ENCODE measurements at places on chromosomes 1 and 21.

- DNase-seq: no peak
These were observed 46.5 kb upstream of the LRRC52 start for GRCh38 chr1:165497069-165498013.

- no peak for DNase-seq
These were observed 4.4 kb upstream of the IGSF3 start for GRCh38 chr1:116671912-116672311.

DNA sequence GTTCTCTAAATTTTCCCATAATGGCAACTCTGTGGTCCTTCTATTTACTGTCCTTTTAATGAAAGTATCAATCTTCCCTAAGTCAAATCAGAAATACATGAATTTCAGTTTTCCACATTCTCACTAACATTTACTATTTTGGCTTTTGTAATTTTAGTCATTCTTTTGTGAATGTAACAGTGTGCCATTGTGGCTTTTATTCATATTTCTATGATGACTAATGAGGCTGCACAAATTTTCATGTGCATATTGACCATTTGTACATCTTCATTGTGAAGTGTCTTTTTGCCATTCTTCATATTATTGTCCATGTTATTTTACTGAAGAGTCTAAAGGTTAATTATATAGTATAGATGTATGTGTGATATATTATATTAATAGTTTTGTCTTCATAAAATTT is 431.0 kb upstream of the BRINP3 start:
- DNase-seq: peak; percentile 16

- DNase-seq: no peak
These were observed 116.1 kb downstream of the DMRTB1 start for GRCh38 chr1:53575141-53575954.

GRCh38 chr1:116147114-116147510 is 35.9 kb downstream of the MAB21L3 start:
- no peak for DNase-seq

DNA sequence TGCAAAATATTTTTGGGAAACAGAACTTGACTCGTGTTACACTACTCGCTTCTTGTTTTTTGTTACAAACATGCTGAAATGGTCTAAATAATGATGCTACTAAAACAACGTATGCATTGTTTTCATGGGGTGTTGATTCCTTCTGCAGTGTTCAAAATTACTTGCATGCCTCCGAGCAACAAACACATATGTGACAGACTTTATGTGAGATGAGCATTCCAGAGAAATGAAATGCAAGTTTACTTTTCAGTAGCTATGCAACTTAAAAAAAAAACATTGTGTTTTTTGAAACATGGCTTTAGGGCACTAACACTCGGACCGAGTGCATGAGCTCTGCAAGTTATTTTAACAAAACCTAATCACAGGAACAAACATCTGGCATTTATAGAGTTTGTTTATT is 84.8 kb downstream of the CAMTA1 start:
- DNase-seq: no peak

- DNase-seq: no peak
These were observed 16.8 kb downstream of the MAST2 start for GRCh38 chr1:45820173-45820572.

DNA sequence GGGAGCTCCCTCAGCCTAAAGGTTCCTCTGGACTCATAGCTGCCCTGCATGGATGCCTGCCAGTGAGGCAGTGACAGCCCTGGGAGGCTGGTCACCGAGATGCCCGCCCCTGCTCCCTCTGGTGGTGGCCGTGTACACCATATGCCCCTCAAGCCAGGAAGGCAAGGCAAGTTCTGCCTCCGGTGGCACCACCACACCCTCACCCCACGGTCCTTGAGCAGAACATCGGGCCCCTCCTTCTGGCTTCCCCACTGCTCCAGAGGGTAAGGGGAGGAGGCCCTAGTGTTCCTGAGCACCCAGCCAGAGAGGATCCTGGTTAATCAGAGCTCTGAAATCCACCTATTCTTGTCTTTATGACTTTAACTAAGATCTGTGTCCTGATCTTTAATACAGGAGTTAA is 1.5 kb upstream of the S100A14 start:
- peak; percentile 85 for DNase-seq

GRCh38 chr1:22237433-22238093 is 94.7 kb upstream of the WNT4 start:
- DNase-seq: no peak

DNA sequence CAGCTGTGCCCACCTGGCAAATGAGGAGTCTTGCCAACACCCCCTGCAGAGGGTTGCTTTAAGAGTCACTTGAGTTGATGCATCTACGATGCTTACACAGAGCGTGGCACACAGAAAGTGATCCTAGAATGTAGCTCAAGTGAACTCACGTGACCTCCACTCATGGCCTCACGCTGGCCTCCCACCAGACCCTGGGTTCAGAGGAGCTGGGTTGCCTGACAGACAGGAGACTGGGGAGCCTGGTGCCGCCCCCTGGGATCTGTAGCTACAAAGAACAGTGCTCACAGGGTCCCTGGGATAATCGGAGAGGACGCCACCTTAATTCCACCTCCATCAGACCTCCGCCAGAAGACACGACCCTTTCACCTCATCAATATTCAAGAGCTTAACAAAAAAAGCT is 81.4 kb upstream of the CASZ1 start:
- DNase-seq: no peak

DNA sequence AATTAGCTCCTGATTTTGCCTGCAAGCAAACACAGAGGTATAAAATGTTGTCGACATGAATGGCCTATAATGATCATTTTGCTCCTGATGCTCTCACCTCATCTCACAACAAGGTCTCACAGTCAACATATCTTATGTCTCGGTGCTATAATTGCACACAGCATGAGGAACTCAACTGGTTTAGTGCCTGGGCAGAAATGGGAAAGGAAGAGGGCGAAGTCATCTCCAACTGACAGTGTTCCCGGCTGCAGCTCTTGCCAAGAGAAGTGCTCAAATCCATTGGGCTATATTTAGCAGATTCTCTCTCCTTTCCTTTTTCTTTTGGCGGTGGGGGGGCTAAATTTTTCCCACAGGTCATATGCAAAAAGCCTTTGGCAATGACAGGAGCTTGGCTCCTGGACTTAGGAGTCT is 53.0 kb downstream of the SLC45A1 start:
- DNase-seq: no peak

- DNase-seq: peak; percentile 34
These were observed 553 bp downstream of the TTC3 start for GRCh38 chr21:37073417-37074196.

- DNase-seq: no peak
These were observed 8.5 kb downstream of the PYCR2 start for GRCh38 chr1:225915538-225915991.

- no peak for DNase-seq
These were observed 501.0 kb downstream of the SETD4 start for GRCh38 chr21:35559128-35559828.

DNA sequence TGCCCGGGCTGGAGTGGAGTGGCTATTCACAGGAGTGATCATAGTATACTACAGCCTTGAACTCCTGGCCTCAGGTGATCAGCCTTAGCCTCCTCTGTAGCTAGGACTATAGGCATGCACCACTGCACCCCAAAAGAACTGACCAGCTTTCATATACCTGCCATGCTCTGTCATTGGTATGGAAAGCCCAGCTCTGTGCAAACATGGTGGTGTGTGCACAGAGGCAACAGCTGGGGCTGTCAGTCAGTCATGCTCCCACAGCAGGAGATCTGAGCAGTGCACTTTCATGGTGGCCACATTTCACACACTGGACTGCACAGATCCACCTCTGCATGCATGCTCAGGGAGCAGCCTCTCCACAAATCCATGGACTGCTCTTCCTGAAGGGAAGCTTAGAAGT is 8.8 kb upstream of the JAK1 start:
- no peak for DNase-seq

DNA sequence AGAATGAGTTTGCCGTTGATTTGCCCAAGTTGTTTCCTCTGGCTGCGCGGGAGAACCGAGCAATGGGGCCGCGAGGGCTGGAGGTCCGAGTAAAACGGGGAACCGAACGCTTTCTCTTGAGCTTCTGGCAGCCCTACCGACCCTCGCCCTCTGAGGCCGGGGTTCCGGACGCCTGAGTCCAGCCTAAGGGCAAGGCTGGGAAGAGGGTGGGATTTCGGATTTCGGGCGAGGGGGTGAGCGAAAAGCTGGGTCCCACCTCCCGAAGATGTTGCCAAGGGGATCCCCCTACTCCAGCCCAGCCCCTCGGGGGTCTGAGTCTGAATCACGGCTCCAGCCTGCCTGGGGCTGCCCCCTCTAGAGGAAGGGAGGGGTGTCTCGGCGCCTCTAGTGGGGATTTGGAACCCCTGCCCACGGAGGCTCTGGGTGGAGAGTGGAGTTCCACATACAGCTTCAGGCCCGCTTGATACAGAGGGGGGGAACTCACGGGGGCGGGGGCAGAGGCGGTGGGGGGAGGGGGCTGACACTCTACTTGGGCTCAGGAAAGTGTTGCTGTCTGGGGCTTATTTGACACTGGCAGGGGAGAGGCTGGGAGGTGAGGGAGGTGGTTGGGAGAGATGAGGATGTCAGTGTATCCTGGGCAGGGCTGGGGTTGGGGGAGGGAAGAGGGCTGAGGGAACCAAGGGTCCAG is 617 bp downstream of the KIRREL1 start:
- DNase-seq: no peak

- no peak for DNase-seq
These were observed 124.8 kb upstream of the EDN2 start for GRCh38 chr1:41609166-41609883.

All from RKO (cell line).